ENCODE measurements at places on chromosomes 11 and 22. TPM values are rescaled to one million over a fixed set of nuclear protein-coding genes. Genes with fewer than 3 reads are reported as not detected.

Gene RASL10A
- 5.6 TPM for total RNA-seq

- no peak for DNase-seq
These were observed 102.3 kb upstream of the CD44 start for GRCh38 chr11:35036639-35037038.

DNA sequence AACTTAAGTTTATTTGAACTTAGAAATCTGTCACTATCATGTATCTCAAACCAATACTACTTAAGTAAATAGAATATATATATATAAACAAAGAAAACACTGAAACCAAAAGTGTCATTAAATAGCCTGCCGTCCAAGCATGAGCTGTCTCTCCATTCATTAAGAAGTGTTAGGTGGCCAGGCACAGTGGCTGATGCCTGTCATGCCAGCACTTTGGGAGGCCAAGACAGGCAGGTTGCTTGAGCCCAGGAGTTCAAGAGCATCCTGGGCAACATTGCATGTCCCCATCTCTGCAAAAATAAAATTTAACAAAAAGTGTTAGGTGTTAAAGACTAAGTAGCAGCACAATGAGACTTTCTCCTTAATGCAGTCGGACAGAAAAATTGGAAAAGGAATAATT is 14.0 kb downstream of the CD6 start:
- DNase-seq: no peak

Gene SORL1
- total RNA-seq: 414 TPM

DNA sequence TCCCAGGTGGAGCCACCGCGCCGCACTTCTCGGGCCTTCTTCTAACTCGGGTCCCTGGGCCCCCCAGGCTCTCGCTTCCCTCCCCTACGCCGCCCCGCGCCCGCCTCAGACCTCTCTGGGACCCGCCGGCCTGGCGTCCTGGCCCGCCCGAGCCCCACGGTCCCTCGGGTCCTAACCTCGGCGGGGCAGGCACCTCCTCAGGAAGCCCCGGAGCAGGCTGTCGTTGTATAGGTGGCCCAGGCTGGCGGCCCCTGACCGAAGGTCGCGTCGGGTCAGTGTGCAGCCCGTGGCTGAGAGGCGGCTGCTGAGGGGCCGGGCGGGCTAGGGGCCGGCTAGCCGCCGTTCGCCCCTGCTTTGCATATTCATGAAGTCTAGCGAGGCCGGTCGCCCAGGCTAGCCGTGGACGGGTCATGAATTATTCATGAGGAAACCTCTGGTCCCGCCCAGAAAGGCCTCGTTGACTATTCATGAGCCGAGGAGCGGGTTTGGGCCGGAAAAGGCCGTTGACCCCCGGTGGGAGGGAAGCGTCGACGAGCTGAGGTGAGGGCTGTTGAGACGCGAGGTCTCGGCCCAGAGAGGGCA is at the start of gene HORMAD2:
TSS of gene HORMAD2 (plus strand) at position 513 of the 582 bp plus-strand sequence. CDS start 13,489 bp downstream, outside the sequence.
- DNase-seq: peak; percentile 36

Gene UBE2L3
- 28.6 TPM for total RNA-seq

Gene RNF215
- 16.7 TPM for total RNA-seq

GRCh38 chr11:5938603-5938965 is 3.5 kb upstream of the OR56A3 start:
- no peak for DNase-seq
